ENCODE measurements at places on chromosomes 3 and 15. TPM values are rescaled to one million over a fixed set of nuclear protein-coding genes. Genes with fewer than 3 reads are reported as not detected.

DNA sequence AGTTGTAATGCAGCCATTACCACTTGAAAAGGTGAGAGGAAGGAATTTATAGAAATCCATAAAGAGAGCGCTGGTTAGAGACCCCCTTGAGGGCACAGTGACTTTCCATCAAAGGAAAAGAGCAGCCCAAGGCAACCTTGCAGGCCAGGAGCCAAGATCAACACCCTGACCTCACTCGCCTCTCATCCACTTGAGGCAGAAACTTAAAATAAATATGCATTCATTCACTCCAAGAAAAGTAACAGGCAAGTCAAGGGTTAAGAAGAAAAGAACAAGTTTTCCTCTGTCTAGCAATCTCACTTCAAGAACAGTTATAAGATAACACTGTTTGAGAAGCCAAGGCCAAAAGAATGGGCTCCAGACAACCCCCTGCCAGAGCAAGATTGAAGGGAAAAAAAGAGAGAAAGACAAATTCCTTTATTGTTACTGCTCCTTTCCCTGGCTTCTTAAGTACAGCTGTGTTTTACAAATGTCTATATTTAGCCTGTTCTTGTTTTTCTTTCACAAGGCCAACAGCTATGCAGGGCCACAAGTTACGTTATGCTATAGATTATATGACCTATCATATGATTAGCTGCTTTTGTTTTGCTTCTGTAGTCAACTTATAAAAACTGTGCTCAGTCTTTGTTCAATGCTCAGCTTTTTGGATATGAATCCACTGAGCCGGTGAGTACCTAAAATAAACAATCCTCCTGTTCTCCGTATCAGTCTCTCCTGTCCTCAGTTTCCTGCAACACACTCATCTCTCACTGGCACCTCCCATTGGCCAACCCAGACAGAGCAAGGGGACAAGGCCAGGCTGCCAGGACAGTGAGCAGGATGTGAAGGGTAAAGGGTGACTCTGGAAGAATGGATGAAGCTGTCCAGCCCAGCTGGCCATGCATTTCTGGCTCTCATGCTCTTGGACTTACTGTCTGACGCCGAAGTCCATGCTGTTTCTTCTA, 15.8 kb upstream of the SSUH2 start:
- H3K4me3 ChIP-seq: no peak overlapping the region
- no peak overlapping the region for H3K27ac ChIP-seq

DNA sequence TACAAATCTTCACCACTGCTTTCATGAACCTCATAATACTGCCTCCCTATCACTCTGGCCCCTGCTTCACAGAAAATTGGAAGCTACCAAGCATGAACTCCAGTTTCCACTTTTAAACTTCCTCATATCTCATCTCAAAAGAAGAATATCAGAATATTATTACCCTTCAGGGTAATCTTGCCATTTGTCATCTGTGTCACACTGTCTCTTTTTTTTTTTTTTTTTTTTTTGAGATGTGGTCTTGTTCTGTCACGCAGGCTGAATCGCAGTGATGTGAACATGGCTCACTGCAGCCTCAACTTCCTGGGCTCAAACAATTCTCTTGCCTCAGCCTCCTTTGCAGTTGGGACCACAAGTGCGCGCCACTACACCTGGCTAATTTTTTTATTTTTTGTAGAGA, 80.4 kb upstream of the TCF12 start:
- no peak for DNase-seq
- H3K4me1 ChIP-seq: no peaks in the 10 kb centered on the region
- H3K27ac ChIP-seq: no peak overlapping the region

DNA sequence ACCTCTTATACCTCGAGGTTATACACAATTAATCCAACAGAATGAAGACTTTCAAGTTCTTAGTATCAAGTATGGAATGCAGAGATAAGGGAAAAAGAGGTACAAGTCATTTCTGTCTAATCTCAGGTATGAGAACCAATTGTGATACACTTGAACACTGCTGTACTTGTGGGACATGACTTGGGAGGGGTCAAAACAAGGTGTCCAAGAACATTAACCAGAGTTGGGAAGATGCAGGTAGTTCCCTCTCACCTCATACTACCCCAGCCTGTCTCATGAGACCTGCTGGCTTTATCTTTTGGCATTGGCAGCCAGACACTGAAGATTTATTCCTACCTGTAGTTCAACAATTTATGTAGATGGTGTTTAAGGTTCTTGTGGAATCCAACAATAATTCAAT, 209.7 kb downstream of the NR1D2 start:
- H3K4me1 ChIP-seq: no peaks in the 10 kb centered on the region
- H3K4me3 ChIP-seq: no peak overlapping the region
- H3K27ac ChIP-seq: no peak overlapping the region
- no peaks in the 10 kb centered on the region for H3K36me3 ChIP-seq

MKRN3 gene
- total RNA-seq: 0.18 TPM
